HL-60 (cell line): ENCODE measurements at places on chromosomes 7 and 10.

- DNase-seq = peak; percentile 54
Measured at GRCh38 chr10:4131407-4132215, 346.6 kb upstream of the KLF6 start.

GRCh38 chr10:33145451-33146188 is 187.6 kb upstream of the ITGB1 start:
- DNase-seq = no peak

GRCh38 chr7:101686030-101686429 is 56.9 kb upstream of the MYL10 start:
- no peak for DNase-seq

DNA sequence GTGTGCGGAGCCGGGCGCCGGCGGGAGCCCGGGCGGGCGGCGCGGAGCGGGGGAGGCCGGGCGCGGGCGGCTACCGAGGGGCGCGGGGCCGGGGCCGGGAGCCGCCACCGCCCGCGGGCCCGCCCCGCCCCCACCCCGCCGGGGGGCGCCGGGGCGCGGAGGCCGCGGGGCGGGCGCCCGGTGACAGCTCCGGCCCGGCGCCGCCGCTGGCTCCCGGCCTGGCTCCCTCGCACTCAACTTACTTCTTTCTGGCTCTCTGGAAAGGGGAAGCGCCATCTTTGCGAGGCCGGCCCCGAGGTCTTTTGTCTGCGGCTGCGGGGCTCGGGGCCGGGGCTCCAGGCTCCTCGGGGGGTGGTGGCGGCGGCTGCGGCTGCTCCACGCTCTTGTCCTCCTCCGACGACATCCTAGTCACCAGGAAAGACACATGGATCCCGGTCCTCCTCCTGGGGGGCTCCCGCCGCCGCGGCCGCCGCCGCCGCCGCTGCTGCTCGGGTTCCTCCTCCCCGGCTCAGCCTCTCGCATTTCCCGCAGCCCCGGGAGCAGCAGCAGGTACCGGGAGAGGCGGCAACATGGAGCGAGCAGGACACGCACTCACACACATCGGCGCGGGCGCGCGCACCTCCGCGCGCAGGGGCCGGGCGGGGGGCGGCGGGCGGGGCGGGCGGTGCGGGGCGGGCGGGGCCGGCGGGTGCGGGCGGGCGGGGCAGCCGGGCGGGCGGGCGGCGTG is at the start of gene KMT2C:
Gene KMT2C (minus strand): TSS at position 620 of the 727 bp plus-strand sequence. CDS start 217 bp downstream, at position 403.
- no peak for DNase-seq

DNA sequence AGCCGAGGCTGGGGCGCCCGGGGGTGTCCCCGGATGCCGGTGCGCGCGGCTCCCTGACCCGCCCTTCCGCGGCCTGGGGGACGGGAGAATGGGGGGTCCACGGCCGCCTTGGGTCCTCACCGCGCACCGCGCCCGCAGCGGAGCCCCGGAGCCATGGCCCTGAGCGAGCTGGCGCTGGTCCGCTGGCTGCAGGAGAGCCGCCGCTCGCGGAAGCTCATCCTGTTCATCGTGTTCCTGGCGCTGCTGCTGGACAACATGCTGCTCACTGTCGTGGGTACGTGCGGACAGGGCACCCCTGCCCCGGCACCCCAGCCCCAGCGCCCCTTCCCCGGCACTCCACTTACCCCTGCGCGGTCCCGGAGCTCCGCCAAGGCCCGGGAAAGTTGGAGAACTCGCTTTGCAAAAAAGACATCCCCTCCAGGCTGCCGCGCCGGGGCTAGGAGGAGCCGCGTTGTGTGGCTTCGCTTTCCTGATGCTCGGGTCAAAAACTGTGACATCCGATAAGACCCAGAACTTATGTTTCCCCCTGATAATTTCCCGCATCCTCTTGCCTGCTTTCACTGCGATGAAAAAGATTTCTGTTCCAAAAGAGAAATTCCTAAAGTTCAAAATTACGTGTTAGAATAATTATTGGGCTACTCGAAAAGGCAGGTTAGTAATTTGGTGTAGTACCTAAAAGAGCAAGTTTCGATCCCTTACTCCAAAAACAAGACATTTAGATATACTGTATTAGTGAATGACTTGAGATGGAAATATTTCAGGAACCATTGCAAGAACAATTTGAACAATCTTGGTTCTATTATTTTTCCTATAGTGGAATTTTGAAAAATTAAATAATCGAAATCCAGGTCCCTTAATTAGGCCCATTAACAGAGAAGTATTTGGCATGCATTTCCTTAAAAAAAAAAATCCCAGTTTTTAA is 888 bp downstream of the SLC18A2 start:
- DNase-seq = no peak

GRCh38 chr10:88592381-88592780 is 5.8 kb downstream of the LIPJ start:
- no peak for DNase-seq

- DNase-seq = no peak
Measured at GRCh38 chr7:80008039-80008438, 126.6 kb upstream of the GNAI1 start.

DNA sequence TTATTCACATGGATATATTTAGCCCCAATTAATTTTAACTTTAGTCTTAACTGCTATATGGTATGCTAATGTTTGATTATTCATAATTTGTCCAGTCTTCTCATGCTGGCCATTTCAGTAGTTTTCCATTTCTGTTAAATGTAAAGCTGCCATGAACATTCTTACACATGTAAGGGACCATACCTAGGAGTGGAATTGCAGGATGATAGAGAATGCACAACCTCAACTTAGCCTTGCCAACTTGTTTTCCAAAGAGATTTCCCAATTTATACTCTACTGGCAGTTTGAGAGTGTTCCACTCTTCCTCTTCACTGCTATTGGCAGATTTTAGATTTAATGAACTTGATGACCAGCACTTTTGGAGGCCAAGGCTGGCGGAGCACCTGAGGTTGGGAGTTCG is 68.2 kb downstream of the FANK1 start:
- no peak for DNase-seq

- no peak for DNase-seq
Measured at GRCh38 chr7:22157552-22157951, 199.4 kb downstream of the RAPGEF5 start.

- DNase-seq = no peak
Measured at GRCh38 chr7:74097937-74098614, 14.5 kb downstream of the LIMK1 start.
